Renal pelvis (tissue), 12 donors: ENCODE measurements at places on chromosomes 3 and 15. TPM values are rescaled to one million over a fixed set of nuclear protein-coding genes. Genes with fewer than 3 reads are reported as not detected.
A peak's percentile ranks its signal among the peaks of the same experiment; 100 is the strongest.

GRCh38 chr15:53414167-53414566 lies 345.3 kb downstream of the WDR72 start:
- DNase-seq: no peak

- no peak for DNase-seq
Observed at GRCh38 chr3:162487138-162487537, 990.5 kb downstream of the OTOL1 start.

DNA sequence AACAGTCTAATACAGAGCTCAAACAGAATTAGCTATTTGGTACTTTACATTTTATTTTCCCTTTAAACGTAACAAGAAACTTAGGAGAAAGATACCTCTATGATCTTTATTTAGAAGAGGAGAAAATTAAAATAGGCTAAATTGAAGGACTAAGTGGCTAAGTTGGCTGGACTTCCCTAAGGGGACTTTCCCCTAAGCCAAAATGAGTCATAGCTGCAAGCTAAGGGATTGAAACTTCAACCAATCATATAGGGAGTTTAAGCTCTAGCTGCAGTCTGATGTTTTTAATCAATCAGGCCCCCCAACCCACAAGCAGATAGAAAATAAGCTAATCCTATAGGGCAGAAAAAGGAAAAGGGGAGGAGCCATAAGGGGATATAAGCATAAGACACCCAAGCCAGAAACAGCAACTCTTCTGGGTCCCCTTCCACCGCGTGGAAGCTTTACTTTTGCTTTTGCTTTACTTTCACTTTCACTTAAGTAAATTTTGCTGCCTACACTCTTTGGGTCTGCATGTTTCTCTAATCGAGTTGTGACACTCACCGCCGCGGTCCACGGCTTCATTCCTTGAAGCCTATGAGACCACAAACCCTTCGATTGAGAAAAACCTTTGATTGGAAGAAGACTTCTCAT lies 1108.5 kb upstream of the EPHA6 start:
- DNase-seq: no peak

DNA sequence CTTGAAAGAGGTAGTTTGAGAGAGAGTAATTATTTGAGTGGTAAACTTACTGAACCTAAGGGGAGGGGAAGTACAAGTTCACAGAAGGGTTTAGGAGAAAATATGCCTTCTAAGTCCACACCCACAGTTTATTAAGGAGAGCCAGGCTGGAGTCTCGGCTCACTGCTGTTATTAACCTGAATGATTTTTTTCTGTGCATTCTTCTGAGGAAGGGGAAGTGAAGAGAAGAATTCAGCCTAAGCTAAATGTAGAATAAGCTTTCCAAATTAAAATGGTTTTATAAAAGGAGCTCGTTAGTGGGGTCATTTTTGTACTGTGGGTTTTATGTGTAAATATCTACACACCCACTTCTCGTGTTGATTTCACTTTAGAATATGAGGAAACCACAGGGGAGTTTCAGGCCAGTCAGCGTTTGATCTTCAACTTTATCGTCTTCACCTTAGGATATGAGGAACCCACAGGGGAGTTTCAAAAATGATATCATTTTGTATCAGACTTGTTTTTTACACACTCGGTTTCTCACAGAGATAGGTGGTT lies 1.5 kb downstream of the WHAMM start:
- no peak for DNase-seq

GRCh38 chr15:32864051-32864450 lies 146.2 kb downstream of the GREM1 start:
- DNase-seq: no peak

- no peak for DNase-seq
Observed at GRCh38 chr15:72592097-72592496, 62.4 kb upstream of the GOLGA6B start.

GRCh38 chr3:119500265-119500664 lies 1.9 kb downstream of the TIMMDC1 start:
- DNase-seq: no peak

GRCh38 chr3:145259166-145259880 lies 901.7 kb downstream of the PLOD2 start:
- no peak for DNase-seq

- no peak for DNase-seq
Observed at GRCh38 chr3:75262661-75263060, 401.5 kb upstream of the FRG2C start.

DNA sequence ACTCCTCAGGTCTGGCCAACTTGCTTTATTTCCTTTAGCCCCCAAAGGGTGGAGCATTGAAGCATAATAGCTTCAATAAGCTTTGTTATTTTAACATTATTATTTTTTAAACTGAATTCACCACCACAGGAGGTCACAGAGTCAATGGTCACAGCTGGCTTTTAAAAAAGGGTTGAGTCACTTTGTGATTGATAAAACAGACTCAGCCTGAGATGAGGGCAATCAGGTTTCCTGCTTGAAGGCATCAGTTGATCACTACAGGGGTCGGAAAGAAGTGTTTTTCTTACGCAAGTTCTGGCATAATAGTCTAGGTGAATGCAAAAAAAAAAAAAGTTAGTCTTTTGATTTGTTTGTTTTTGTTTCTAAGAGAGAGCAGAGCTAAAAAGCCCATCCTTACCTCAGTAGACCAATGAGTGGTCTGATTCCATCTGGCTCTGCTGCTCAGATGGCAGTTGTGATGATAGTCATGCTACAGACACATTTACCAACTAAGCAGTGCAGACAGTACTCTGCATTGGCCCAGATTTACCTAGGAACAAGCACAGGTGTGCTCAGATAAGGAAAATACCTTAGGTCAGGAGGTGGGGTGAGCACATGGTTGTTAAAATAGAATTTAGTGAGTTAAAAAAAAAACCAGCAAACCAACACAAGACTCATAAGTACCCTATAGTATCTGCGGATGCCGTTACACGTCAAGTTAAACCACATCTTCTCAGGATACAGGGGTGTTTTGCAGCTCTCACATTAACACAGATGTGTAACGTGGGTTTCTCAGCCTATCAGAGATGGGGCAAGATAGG lies 22.6 kb downstream of the ZNF80 start:
- no peak for DNase-seq

DNA sequence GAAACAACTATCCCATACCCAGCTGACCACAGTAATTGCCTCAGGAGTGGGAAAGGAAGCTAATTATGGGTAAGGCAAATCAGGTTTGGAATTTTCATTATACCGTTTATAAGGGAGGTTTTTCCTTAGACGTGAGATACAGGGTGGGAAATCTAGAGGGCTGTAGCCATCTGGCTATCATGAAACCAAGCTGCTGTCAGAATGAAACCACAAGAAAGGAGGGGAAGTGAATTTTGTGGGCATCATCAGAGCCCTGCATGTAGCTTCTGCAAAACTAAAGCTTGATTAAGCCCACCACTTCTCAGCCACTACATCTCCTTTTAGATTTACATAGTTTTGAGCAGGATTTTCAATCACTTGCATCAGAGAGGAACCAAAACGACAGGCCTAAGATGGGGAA lies 893.5 kb downstream of the TUSC7 start:
- DNase-seq: no peak

- DNase-seq: no peak
Observed at GRCh38 chr15:100008258-100008657, 275.0 kb upstream of the LYSMD4 start.

DNA sequence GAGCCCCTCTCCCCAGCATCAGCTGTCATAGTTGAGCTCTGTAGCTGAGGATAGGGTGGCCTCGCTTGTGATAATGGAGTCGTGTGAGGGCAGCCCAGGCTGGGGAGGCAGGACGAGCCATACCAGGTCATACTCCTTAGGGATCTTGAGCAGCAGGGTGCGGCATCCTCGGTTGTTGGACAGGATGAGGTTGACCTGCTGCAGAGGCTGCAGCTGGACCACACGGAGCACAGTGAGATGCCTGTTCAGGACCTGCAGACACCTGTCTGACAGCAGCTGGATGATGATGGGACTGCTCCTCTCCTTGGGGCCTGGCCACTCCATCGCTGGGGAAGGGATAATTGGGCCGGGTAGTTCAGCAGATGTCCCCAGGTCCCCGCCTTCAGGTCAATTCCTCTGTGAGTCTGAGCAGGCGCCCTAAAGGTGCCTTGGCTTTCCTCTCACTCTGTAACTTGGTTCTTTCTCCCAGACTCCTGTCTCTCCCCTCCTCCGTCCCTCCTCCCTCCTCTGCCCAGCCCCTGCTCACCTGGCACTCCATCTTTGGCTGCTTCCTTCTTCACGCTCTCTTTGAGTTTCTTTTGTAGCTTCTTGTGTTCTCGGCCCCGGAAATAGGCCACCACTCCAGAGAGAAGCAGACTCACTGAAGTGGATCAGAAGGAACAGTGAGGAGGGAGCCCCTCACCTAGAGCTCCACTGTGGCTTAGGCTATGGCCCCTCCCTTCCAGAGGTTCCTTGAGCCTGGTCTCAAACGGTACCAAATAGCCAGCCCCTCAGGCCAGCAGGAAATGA lies 7.8 kb downstream of the DUOX2 start:
- DNase-seq: no peak

- no peak for DNase-seq
Observed at GRCh38 chr3:108404368-108404767, 106.0 kb downstream of the MYH15 start.

- DNase-seq: no peak
Observed at GRCh38 chr15:47963265-47963664, 157.5 kb upstream of the SLC24A5 start.

DNA sequence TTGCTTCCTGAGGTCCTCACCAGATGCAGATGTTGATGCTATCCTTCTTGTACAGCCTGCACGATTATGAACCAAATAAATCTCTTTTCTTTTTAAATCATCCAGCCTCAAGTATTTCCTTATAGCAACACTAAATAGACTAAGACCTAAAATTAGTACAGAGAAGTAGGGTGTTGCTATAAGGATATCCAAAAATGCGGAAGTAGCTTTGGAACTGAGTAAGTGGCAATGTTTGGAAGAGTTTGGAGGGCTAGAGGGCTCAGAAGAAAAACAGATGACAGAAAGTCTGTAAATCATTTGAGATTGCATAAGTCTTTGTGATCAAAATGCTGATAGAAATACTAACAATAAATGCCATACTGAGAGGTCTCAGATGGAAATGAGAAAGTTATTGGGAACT lies 894.9 kb downstream of the DIPK2A start:
- peak; percentile 41 for DNase-seq

GRCh38 chr3:146382386-146382785 lies 87.0 kb downstream of the PLSCR2 start:
- DNase-seq: no peak

- peak; percentile 92 for DNase-seq
Observed at GRCh38 chr15:45022871-45023658, at the start of gene SORD. Gene SORD (plus strand): TSS chr15:45023195. CDS start chr15:45023284, 89 bp downstream.

DNA sequence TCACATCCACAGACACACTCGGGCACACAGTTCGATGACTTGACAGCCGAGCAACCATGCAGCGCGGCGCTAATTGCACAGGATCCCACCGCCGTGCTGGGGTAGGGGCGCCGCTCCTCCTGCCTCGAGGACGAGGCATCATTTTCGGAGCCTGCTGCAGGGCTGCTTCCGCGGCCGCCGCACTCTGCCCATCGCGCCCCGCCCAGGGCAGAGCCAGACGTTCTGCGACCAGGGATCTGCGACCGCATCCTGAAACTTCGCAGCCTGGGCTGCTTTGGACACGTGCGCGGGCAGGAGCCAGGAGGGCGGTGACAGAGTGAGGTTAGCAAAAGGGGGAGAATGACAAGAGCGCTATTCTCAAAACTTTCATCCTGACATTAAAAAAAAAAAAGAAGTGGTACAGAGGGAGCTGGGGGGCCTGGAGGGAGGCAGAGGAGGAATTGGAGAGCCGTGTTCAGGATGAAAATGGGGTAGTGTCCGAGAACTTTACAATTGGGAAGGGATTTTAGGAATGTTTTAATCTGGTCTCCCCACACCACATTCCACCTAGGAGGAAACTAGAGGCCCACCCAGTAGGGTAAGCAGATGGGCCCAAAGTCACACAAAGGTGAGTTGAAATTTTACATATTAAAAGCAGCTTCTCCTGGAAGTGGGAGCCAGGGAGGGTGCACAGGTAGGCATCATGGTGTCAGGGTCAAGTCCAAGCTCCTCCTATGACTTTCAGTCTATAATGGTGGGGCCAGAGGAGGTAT lies 15.9 kb downstream of the IGDCC3 start:
- no peak for DNase-seq

DNA sequence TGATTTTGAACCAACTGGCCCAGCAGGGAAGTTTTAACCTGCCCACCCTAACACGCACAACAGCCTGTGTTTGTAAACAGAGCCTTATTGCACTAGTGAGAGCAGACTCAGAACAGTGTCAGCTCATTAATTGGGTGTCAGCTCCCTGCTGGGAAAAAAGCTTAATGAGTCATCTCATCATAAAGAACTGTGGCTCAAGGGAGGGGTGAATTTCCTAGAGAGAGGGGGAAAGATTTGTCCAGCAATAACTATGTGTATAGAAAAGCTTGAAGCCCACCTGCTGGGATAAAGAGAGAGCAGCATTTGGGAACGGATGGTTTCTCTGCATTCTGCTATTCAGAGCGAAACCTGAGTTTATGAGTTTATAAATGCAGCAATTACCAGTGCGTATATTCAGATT lies 48.9 kb upstream of the GMNC start:
- DNase-seq: no peak

GRCh38 chr3:103134023-103134724 lies 699.4 kb downstream of the ZPLD1 start:
- DNase-seq: no peak

- no peak for DNase-seq
Observed at GRCh38 chr3:14401692-14402303, 608 bp upstream of the SLC6A6 start.

GRCh38 chr15:66072616-66073361 lies 180.8 kb downstream of the MEGF11 start:
- no peak for DNase-seq

- DNase-seq: no peak
Observed at GRCh38 chr15:24877174-24877573, 77.6 kb upstream of the SNRPN start.

DNA sequence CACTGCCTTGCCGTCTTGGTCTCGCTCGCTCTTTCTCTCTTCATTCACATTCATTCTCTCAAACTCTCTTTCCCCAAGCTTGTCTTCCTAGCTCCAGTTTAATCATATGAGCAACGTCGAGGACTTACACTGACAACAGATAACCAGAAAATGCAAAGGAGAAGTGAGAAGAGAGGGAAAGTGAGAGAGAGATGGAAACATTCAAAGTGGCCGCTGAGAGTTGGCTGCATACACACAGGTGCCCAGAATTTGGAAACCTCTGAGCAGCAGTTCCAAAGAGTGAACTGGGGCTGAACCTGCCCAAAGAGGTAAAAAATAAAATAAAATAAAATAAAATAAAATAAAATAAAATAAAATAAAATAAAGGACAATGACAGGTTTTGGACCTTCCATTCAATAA lies 583.0 kb downstream of the FOXP1 start:
- no peak for DNase-seq

GRCh38 chr3:134625462-134625861 lies 25.4 kb downstream of the KY start:
- DNase-seq: no peak

GRCh38 chr15:23823508-23823907 lies 136.4 kb upstream of the NDN start:
- no peak for DNase-seq

The DNAJC17 gene
- polyA plus RNA-seq: 38.7 TPM

The WDR72 gene
- polyA plus RNA-seq: 55.7 TPM

The SAMMSON gene
- polyA plus RNA-seq: 0.19 TPM

The BLM gene
- polyA plus RNA-seq: 13.5 TPM

The ADAMTSL3 gene
- polyA plus RNA-seq: 2.4 TPM

The ALPK3 gene
- polyA plus RNA-seq: 27.2 TPM

The LNP1 gene
- polyA plus RNA-seq: 6.7 TPM

The MAP1A gene
- 7.7 TPM for polyA plus RNA-seq

The SH3GL3 gene
- polyA plus RNA-seq: 10.7 TPM

The GOLGA8J gene
- polyA plus RNA-seq: 2.5 TPM

The GPR27 gene
- 9.3 TPM for polyA plus RNA-seq
